ENCODE measurements at places on chromosomes 7 and 10.

DNA sequence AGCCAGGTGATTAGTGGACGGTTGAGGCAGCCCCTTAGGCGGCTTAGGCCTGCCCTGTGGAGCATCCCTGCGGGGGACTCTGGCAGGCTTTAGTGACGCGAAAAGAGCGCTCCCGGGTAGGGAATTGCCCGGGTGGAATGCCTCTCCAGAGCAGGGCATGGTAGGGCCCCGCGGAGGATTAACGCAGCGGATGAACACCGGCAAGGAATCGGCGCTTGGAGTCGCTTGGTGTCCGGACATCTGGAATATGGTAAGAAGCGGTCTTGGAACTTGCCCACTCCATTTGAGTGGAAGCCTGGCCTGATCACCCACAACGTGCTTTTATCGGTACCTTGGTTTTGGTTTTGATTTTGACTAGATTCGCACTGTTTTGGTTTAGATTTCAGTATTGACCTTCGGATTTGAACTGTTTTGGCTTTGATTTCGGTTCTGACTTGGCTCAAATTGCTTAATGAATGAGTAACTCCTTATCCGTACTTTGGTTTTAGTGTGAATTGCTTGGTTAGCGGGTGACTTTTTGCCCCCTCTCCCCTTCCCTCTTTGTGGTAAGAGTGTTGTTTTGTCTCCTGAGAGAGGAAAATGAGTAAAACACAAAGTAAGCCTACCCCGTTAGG is 24.2 kb upstream of the CHST3 start:
- DNase-seq, result no peak

GRCh38 chr10:88392222-88392621 is 190.9 kb downstream of the RNLS start:
- no peak for DNase-seq

DNA sequence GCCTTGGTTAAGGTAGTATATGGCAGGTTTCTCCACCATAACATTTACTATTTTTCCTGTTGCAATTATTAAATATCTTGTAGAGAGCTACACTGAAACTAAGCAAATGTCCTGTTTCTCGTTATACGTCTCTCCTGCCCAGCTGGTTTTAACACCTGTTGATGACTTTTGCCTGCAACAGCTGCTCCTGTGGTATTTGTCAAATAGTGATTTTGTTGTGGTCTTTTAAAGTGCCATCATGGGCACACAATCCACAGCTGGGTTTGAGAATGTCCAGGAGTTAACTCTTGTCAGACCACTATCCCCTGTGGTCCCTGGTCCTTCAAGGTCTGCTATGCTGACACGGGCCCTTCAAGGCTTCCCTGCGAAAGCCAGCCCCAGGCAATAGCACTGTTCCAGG is 24.9 kb upstream of the SEC61G start:
- no peak for DNase-seq

GRCh38 chr7:2689343-2689847 is 1.4 kb downstream of the AMZ1 start:
- no peak for DNase-seq

DNA sequence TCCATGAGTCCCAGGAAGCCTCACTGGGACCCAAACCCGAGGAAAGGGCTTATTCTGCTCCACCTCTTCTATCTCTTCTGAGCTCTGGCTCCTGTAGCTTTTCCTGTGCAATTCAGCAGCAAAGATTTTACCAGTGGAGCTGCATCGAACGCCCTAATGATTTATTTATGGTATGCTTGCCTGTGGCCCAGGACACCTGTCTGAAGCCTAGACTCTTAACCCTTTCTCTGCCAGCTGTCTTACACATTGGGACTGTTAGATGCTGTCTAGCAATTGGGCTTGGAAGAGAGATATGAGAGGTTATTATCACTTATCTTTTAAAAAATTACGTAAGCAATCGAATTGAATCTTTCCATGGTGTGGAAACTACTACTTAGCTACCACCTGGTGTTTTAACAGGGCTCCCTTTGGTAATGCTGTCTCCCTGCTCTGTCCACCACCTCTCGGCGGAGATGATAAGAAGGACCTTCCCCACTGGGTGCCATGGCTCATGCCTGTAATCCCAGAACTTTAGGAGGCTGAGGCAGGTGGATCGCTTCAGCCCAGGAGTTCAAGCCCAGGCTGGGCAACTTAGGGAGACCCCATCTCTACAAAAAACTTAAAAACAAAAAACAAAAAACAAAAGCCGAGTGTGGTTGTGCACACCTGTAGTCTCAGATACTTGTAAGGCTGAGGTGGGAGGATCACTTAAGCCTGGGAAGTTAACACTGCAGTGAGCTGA is 8.8 kb downstream of the ACSL5 start:
- no peak for DNase-seq

DNA sequence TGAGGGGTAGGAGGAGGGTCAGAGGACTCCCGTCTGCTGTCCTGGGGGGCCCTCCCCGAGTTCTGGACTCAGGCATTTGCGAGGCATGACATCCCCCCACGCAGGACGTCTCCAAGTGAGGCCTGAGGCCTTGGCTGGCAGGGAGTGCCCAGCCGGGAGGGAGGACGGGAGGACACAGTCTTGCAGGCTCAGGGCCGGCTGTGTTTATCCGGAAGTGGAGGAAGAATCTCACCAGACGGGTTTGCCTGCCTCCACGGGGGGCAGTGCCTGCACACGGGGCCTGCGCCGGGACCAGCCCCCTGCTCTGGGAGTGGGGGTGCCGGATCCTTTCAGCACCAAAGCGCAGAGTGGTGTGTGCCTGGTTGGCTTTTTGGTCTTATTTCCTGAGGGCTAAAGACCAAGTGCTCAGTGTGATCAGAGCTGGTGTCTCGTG is 10.9 kb downstream of the PWWP2B start:
- DNase-seq, result no peak

GRCh38 chr7:131959106-131959812 is 402.8 kb upstream of the PODXL start:
- DNase-seq, result no peak
